GDM1 (cell line): ENCODE measurements at places on chromosomes 2 and 18.

DNA sequence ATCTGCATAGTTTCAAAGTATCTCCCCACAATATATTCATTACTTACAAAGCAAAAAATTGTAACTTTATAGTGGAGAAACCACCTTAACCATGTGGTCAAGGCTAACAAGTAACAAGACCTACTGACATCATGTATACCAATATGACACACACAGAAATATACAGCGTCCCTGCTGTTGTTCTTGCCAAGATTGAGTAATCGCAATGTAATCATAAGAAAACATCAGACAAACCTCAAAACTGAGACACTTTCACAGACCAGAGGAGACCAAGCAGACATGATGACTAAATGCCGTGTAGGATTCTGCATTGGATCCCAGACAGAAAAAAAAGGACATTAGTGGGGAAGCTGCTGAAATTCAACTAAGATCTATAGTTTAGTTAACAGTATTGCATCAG is 123.0 kb downstream of the ACAA2 start:
- no peak for DNase-seq

GRCh38 chr2:119599384-119599783 is 55.1 kb downstream of the CFAP221 start:
- no peak for DNase-seq

- DNase-seq = no peak
These were observed 177.7 kb upstream of the LRRTM1 start for GRCh38 chr2:80482276-80482675.

GRCh38 chr2:43075811-43076585 is 150.4 kb downstream of the ZFP36L2 start:
- DNase-seq = no peak

GRCh38 chr2:165795011-165795410 is 964 bp upstream of the GALNT3 start:
- no peak for DNase-seq

- no peak for DNase-seq
These were observed 69.3 kb downstream of the MAPK4 start for GRCh38 chr18:50629148-50629631.

DNA sequence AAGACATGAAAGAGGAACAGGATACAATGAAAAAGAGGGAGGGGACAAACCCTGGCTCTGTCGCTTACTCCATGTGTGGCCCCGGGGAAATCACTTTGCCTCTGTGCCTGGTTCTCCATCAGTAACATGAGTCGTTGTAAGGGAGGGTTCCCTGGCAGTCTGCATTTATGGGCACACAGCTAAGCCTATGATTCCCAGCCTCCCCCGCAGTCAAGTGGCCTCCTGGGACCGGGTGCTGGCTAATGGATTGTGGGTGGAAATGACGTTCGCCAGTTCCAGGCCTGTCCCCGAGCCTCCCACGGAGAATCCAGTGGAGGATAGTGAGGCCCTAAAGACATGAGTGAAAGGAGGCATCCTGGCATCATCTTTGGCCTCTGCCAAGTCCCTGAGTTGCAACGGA is 42.7 kb downstream of the SFXN5 start:
- no peak for DNase-seq

DNA sequence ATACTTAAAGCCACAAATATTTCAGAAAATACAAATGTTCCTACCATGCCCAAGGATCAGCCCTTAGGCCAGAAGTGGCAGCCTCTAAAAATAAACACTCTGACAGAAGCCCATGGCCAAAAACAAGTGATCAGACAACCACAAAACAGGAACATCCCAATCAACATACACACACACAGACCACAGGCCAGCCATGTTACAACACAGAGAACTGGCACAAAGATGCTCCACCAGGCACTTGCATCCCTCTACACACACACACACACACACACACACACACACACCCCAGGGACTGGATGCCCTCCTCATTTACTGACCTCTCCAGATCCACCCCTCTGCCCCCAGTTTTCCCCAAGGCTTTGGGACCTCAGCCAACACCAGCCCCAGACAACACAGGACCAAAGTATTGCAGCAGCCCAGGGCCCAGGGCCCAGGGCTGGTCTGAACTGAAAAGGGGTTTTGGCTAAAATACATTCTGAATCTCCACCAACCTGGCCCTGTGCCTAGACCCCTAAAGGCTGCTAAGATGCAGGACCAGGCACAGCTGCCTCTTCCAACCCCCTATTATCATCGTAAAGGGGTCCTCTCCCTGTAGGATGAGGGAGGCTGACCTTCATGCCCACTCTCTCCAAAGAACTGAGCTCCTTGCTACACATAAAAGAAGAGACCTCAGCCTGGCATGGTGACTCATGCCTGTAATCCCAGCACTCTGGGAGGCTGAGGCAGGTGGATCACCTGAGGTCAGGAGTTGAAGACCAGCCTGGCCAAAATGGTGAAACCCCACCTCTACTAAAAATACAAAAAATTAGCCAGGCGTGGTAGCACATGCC is 151.4 kb downstream of the TNS1 start:
- peak; percentile 15 for DNase-seq

DNA sequence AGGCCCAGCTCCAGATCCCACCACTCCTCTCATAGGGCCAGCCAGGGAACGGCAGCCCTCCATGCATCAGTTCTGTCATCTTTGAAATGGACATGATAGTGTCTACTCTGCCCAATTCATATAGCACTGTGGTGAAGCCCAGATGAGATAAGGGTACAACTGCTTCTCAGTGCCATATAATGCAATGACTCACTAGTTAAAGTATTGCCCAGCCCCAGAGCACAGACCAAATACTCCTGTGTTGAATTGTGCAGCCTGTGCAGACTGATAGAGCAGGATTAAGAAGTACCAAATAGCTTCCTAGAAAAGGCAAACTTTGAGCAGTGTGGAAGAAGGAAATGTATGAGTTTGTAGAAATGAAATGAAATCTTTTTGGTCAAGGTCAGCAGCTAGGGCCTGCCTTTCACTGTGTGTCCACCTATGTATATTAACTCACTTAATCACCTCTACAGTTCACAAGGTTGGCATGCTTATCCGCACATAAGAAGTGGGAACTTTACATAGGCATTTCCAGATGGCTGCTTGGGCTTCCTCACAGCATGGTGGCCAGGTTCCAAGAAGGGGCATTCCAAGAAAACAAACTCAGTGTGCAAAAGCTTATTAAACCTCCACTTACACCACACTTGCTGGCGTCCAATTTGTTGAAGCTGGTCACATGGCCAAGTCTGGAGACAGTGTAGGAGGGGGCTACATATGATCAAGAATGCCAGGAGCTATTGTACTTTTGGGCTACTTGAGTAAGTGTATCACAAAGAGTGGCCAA is 102.8 kb upstream of the COPS8 start:
- no peak for DNase-seq

- no peak for DNase-seq
These were observed 31.0 kb downstream of the INSIG2 start for GRCh38 chr2:118119158-118119727.

GRCh38 chr18:39732918-39733317 is 2167.3 kb upstream of the CELF4 start:
- no peak for DNase-seq

GRCh38 chr2:174981331-174981730 is 23.9 kb downstream of the CHN1 start:
- DNase-seq = no peak

DNA sequence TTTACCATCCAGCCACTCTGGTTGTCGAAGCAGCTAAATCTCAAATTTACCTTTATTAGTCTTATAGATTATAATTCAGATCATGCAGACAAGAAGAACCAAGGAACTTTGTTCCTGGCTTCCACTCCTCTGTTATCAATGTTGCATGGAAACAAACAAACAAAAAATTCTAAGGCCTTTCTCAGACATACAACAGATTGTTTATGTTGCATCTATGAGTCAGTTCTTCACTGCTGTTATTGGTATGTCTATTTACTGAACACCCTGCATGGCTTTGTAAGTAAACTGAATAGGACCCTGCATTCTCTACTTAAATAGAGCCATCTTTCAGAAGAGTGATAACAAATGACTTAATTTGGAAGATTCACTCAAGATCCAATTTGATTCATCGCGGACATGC is 1.6 kb upstream of the ANKRD44 start:
- no peak for DNase-seq

DNA sequence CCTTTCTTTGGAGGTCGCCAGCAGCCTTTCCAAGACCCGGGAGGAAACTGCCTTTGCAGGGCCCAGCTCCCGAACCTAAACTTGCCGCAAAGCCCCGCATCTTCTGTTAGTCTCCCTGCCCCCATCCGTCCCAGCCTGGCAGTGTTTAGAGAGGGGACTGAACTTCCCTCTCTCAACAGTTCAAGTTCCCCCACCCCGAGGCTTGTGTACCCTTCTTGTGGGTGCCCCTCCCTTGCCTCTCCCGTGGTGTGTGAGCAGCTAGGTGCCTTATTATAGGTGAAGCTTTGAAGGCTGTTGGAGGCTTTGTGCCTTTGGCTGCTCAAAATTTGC is 1.4 kb downstream of the LBH start:
- no peak for DNase-seq

- DNase-seq = no peak
These were observed 8.0 kb downstream of the NTSR2 start for GRCh38 chr2:11661891-11662435.

- DNase-seq = no peak
These were observed 34.9 kb upstream of the ATP8B1 start for GRCh38 chr18:57837917-57838548.

- DNase-seq = no peak
These were observed 15.1 kb upstream of the MBD2 start for GRCh38 chr18:54239601-54240000.

DNA sequence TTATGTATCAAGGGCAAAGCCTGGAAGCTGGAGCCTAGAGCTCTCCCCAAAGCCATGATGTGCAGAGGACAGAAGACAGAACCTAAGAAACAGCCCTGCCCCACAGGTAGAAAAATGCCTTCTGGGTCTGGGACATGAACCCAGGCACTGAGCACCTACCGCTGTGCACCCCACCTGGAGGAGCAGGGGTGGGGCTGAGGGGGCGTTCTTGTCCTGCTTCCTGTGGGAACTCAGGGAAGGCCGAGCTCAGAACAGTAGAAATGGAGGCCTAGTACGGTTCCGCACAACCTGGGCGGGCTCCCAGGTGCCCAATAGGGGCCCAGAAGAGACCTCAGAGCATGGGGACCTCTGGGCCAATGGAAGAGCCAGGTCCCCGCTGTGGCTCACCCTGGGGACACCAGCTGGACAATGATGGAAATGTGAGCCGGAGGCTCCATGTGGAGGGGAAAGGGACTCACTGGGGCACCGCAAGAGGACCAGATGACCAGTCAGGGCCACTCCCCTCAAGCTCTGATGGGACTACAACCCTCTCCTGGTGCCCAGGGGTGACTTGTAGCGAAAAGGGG is 3.2 kb downstream of the CRACDL start:
- no peak for DNase-seq

GRCh38 chr2:160331258-160332025 is 131.4 kb upstream of the ITGB6 start:
- DNase-seq = no peak

DNA sequence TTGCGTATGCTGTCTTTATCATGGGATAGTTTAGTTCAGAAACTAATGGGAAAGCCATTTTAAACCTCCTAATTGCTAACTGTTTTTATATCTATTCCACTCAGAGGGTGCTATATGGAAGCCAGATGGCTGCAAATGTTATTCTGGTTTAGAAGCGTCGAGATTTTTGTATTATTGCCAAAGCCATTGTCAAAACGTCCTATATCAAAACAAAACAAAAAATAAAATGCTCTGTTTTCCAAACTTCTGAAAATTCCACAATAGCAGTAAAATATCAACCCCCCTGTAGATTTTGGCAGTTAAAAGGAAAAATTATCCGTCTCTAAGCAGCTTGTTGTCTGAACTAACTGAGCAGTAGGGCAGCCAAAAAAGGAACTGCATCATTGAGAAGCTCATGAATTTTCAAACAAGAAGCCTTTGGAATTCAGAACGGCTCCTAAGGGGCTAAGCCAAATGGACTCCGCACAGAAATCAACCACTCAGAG is 195.4 kb upstream of the CWC22 start:
- DNase-seq = no peak

GRCh38 chr2:182668671-182669070 is 47.4 kb upstream of the DNAJC10 start:
- DNase-seq = no peak

- DNase-seq = no peak
These were observed 223.3 kb downstream of the CNTNAP5 start for GRCh38 chr2:124248386-124248785.
